Bone marrow (tissue), 2 donors: ENCODE measurements at places on chromosomes 4 and X.

DNA sequence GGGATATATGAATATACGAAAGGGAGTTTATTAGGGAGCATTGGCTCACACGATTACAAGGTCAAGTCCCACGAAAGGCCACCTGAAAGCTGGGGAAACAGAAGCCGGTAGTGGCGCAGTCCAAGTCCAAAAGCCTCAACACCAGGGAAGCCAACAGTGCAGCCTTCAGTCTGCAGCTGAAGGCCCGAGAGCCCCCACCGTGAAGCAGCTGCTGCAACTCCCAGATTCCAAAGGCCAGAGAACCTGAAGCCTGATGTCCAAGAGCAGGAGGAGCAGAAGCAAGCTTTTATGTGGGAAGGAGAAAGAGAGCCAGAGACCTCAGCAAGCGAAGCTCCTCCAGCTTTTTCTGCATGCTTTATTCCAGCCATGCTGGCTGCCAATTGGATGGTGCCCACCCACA, 275.8 kb downstream of the PTTG2 start:
- no peak for DNase-seq

- DNase-seq: no peak
Measured at GRCh38 chr4:6267573-6267972, 2.1 kb upstream of the WFS1 start.

- DNase-seq: no peak
Measured at GRCh38 chr4:80948995-80949394, 81.5 kb upstream of the BMP3 start.

DNA sequence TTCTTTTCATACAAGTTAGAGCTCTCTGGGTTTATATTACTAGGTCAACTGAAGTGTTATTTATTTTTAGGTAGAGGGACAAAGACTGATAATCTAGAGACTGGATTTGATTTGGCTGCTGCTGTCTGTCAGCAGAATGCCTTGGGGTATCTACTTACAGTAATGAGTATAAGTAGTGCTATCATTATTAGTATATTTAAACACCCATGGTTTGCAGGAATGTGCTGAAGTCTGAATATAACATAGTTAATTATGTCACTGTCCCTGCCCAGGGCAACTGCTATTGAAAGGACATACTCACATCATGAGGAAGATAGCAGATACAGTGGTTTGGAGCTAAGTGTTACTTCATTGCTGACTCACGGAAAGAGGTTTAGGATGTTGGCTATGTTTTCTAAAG, 76.2 kb downstream of the PRRG1 start:
- no peak for DNase-seq

DNA sequence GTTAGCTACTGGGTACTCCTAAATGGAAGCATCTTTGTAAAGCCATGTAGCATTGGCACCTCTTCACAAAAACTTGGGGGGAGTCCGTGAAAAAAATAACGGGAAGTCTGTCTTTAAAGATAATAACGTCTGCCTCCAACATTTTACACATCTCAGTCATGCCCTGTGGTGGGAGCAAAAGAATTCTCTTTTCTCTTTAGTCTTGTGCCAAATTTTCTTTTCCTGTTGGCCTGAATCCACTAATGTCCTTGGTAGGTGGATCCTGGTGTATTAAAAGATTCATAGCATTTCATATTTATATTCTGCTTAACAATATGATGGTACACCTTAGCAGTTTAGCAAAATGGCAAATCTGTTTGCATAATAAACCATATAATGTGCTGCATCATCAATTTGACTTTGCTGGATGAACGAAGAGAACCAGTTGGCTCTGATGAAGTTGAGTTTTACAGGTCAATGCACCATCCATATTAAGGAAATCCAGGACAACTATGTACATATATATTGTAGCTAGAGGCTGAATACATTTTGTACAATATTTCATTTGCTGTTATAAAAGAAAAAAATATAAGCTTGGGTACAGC, 746.4 kb upstream of the MAGEB2 start:
- DNase-seq: no peak

- DNase-seq: no peak
Measured at GRCh38 chrX:96170626-96171025, 514.0 kb upstream of the DIAPH2 start.

GRCh38 chrX:5307416-5307815, 921.3 kb downstream of the NLGN4X start:
- no peak for DNase-seq

DNA sequence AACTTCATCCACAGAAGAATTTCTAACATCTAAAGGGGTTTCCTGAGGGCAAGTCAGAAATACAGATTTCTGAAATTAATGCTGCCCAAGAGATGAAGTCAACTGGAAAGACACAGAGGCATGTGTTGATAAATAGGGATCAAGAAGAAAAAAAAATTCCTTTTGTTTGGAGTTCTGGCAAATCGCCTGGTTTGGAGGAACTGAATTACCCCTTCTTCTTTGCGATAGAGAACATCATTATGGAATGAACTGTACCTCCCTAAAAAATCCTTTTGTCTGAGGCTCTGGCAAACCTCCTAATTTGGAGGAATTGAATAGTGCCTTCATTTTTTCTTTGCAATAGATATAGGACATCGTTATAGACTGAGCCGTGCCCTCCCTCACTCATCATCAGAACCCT, 200.9 kb downstream of the DHRSX start:
- no peak for DNase-seq

DNA sequence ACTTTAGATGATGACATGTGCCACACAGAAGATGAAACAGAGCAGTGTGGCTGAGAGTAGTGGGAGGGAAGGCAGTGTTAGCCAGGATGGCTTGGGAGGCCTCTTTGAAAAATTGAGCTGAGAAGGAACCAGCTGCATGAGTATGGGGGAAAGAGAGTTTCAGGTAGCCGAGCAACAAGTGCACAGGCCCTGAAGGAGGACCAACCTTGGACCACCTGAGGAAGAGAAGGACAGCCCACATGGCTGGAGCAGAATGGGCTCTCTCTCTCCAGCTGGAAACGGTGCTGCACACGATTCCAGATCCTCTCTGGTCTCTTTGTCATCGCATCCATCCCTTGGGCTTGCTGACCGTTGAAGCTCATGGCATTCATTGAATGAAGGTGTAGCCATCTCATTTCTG, 23.9 kb upstream of the BCOR start:
- no peak for DNase-seq

GRCh38 chrX:143017272-143017671, 8.5 kb upstream of the SPANXN4 start:
- no peak for DNase-seq

DNA sequence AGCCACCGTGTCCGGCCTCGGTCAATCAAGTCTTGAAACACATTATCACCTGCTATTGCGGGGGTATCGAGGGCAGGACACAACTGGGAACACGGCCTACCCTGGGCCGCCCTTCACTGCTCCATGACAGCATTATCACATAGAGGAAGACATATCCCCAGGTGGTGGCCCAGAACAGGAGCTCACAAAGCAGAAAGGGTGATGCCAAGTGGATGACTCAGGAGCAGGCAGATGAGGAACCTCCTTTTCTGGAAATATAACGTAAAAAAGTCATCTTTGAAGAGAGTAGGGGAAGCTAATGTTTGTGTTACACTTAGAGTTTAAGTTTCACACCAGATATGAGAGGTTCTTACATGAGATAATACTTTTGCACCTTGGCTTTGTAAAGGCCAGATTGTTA, 5.3 kb upstream of the SUPT20HL1 start:
- DNase-seq: no peak

DNA sequence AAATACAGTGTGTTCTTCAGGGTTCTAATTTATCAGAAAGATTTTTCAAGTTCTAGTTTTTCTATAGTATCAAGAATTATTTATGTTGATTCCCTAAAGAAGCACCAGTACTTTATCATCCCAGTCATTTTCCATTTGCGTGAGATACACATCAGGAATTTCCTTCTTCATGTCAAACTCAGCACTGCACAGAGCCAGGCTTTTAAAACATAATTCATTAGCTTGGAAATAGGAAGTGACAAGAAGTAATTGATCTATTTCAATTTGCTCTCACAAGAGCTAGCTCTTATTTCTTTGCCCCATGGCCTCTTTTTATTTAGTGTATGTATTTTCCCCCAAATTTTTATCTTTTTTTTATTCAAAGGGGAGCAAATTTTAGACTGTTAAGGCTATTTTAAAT, 13.0 kb upstream of the SLC10A4 start:
- no peak for DNase-seq

GRCh38 chr4:5118091-5118786, 67.0 kb downstream of the STK32B start:
- DNase-seq: no peak

GRCh38 chrX:115363372-115363771, 73.9 kb downstream of the LUZP4 start:
- DNase-seq: no peak

GRCh38 chrX:21150208-21150607, 224.0 kb upstream of the CNKSR2 start:
- no peak for DNase-seq

- no peak for DNase-seq
Measured at GRCh38 chrX:8907688-8908087, 106.5 kb upstream of the FAM9A start.

- no peak for DNase-seq
Measured at GRCh38 chrX:152907084-152907651, 9.3 kb downstream of the ZNF185 start.

DNA sequence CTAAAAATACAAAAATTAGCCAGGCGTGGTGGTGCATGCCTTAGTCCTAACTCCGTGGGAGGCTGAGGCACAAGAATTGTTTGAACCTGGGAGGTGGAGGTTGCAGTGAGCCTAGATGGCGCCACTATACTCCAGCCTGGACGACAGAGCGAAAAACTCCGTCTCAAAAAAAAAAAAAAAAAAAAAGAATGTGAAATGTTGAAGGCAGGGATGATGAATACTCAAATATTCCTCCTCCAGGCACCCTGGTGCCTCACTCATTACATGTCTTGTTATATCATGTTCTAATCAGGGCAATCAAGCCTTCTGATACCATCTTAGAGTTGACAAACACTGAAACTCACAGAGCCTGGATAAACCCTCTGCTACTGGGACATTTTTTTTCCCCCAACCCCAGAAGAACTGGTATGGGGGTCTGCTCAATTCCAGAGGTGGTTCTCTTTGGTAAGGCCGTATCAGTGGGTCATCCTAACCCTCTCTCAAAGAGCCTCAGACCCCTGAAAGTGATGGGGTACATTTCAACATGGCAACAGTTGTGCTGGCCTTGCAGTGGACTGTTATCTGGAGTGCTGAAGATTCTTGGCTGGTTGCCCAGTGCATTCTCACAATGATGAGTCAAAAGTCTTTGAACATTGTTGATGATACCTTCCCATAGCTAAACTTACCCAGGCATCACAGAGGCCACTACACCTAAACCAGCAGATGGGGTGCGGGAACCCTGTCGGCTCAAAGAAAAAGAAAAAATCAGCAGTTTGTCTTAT, 2.4 kb upstream of the SH3KBP1 start:
- no peak for DNase-seq

DNA sequence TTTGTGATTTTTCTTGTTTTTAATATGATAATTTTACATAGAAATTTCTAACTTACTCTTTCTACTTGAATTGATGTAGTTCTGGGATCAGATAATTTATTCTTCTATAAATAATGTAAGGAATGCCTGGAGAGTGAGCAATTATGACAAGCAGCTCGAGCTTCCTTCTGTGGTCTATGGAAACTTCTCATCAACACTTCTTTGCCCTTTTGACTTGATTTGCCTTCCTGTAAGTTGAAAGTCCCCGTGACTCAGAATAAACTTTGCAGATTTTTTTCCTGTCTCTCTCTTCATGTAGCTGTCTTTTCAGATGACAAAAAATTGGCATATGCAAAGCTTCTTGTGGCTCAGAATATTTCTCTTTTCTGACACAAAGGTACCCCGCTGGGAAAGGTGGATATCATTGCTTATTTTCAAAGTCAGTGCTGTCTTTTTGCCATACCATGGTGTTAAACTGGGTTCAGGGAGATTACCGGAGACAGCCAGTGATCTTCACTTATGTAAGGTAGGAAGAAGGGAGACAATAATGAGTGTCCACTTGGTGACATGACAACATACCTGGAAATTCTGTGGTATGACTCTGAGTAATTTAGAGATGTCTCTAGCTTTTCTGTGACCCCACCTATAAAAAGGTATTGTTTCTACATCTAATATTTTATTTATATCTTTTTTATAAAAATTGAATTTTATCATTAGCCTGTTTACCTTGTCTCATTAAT, 278.6 kb upstream of the GNPDA2 start:
- DNase-seq: no peak

DNA sequence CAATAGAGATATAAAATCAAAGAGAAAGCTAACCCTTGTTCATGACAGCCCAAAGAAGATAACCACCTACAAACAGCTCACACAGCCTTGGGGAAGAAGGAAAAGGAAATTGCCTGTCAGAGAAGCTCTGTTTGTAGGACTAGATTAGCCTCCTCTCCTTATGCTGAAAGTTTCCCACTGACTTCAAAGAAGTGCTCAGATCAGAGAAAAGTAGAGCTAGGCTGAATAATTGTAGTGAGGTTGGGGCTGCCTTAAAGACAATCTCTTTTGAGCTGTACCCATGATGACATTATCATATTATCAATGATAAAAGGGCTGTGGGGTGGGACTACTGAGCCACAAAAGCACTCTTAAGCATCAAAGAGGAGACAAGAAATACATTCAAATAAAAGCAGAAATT, 223.0 kb upstream of the GALNT7 start:
- DNase-seq: no peak

DNA sequence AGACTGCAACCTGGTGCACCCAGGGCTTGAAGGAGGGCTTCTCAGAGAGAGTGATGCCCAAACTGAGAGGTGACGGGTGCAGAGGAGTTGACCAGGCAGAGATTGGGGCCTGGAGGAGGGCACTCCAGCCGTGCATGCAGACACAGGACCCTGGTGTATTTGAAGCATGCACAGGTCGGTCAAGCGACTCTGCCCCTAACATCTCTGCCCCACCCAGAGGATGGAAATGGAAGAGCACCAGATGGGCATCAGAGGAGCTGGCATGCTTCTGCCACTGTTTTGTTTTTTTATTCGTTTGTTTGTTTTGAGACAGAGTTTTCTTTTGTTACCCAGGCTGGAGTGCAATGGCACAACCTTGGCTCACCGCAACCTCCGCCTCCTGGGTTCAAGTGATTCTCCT, 320.9 kb downstream of the EVC2 start:
- no peak for DNase-seq

- DNase-seq: no peak
Measured at GRCh38 chrX:16992445-16992844, 46.0 kb downstream of the REPS2 start.

GRCh38 chrX:37716602-37717001, 31.0 kb downstream of the XK start:
- DNase-seq: no peak

- DNase-seq: no peak
Measured at GRCh38 chrX:1582686-1583437, 8.5 kb upstream of the AKAP17A start.

GRCh38 chr4:73908965-73909364, 39.8 kb downstream of the CXCL1 start:
- DNase-seq: no peak

DNA sequence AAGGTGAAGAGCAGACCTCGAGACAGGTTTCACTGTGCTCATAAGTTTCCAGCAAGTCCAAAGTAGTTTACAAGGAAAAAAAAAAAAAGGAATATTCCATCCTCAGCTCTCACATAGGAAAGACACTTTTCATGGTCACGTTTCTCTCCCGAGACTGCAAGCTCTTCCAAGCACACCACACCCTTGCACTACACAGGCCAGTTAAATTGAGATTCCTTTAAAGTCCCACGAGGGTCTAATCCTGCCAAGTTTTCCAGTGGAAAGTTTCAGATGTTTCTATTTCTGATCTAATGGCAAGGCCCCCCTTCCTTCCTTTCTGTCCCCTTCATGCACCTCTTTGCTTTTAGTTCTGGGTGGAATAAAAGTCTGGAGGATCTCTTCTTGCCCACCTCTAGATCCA, 67.9 kb upstream of the PCDH19 start:
- no peak for DNase-seq

- DNase-seq: no peak
Measured at GRCh38 chr4:2219233-2219760, 22.6 kb downstream of the HAUS3 start.

- no peak for DNase-seq
Measured at GRCh38 chr4:26000274-26000950, 86.4 kb downstream of the SMIM20 start.
